ENCODE measurements at places on chromosomes 6 and 20.
A peak's percentile ranks its signal among the peaks of the same experiment; 100 is the strongest.

- DNase-seq, result no peak
These were observed 21.1 kb upstream of the MRGBP start for GRCh38 chr20:62775206-62775605.

DNA sequence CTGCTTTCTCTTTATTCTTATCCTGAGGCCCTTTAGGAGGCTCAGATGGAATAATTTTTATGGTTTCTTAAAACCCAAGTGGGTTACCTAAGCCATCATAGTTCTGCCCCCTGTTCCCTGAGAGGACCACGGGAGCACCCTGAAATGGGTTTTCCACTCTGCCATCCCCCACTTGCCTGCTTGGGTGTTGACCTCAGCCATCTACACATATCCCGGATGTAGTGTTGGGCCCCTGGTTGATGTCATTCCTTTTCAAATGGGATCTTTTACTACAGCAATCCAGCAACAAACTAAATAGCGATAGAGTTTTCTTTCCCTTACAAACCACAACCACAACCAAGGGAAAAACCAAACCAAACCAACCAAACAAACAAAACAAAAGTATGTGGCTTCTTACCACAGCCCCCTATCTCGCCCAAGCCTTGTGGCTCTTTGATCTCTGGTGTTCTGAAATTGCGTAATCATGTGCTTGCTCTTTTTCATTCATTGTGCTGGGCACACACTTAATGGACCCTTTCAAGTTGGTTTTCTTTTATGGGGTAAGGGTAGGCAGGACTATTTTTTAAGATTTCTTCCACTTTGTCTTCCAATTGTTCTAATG, 154.9 kb downstream of the ESR1 start:
- DNase-seq, result no peak

DNA sequence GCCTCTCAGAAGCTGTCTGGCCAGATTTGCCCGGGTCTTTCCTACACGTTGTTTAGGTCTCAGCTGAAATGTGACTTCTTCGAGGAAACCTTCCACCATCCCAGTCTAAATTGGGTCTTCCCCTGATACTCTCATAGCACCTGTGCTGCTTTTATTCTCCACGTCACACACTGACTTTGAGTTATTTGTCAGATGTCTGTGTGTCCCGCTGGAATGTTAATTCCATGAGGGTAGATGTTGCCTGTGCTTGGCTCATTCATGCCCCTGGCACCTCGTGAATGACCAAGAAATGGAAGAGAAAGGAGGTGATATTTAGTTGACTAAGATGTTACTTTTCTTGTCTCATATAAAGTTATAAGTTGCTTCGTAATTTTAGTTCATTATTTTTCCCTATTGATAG, 197.8 kb downstream of the TMEM242 start:
- DNase-seq, result no peak

DNA sequence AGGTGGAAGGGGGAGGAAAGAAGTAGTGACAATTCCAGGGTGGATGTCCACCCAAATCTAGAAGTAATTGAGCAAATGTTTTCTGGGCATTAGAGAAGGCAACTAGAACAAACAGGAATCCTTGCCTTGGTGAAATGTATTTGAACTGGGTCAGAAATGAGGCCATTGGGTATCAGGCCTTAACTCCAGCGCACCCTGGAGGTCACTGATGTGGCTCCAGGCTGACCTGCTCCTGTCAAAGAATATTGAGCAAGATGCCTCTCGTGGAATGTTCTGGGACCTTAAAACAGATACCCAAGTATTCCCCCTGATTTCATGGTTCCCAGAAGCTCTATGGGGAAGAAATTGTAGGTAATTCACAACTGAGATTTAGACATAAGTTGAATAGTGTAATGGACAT, 6.9 kb downstream of the HLA-DPB1 start:
- no peak for DNase-seq

DNA sequence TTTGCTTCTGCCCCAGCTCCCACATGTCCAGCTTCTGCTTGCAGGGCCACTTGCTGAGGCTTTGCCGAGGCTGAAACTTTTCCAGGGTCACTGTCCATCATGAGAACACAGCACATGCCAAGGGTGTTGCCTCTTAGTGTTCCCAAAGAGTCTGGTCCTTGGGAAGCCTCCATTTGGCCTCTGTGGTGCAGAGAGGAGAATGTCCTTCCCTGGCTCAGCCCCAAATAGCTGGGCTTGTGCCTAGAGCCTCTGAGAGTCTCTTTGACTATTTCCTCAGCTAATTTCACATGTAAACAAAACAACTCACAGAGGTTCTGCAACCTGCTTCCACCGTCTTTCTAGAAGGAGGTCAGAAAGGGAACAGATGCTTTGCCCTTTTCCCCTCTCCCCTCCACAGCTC, 40.4 kb upstream of the RAB23 start:
- no peak for DNase-seq

GRCh38 chr20:50658804-50659380, 32.5 kb downstream of the RIPOR3 start:
- no peak for DNase-seq

- no peak for DNase-seq
These were observed 39.9 kb downstream of the PYGB start for GRCh38 chr20:25287631-25288290.

DNA sequence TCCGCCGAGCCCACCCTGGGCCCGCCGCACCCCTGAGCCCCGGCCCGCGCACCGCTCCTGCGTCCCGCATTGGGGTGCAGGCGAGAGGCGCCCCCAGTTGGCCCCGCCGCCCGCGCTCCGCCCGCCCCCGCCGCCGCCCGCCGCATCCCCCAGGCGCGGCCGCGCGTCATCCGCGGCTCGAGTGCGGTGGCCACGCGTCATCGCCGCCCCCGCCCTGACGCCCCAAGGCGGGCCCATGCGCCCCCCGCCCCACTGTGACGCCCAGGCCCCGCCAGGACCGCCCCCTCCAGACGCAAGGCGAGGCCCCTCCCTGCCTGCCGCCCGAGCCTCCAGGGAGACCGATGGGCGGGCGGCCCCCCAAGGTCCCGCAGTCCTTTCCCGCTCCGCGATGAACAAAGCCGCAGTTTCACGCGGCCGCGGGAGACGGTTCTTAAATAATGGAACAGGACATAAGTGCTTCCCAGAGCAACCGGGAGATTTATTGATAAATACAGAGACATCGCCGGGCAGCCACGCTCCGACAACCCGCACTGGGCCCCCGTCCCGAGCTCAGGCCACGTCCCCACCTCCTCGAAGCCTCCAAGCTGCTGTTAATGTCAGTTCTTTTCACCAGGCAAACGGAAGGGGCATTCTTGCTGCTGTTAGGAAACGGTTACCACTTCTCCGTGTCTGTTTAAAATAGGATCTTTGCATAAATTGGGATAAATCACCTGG, at the start of gene ANKRD60:
TSS of gene ANKRD60 (minus strand) at position 170 of the 714 bp plus-strand sequence. CDS start at position 170, 0 bp downstream.
- peak; percentile 40 for DNase-seq

DNA sequence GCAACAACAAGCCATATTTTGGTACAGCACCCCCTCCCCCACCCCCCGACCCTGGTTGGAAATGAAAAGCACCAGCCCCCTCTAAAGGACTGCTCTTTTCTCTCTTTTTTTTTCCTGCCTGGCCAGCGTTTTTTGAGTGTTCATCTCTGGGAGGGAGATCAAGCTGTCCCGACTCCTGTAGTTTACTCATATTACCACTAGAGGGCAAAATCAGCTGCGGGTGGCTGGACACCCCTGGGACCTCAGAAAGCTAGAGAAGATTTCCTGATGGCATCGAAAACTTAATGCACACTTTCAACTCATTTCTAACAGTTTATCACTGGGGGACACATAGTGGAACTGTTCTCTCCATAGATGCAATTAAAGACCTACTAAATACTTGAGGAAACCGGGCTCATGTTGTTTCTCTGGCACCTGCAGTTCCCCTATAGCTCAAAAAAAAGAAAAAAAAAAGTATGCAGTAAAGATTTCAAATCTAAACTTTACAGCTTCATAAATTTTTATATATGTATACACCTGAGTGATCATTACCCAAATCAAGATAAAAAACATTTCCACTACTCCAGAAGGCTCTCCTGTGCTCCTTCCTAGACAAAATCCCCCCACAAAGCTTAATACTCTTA, 24.4 kb downstream of the CNBD2 start:
- no peak for DNase-seq

DNA sequence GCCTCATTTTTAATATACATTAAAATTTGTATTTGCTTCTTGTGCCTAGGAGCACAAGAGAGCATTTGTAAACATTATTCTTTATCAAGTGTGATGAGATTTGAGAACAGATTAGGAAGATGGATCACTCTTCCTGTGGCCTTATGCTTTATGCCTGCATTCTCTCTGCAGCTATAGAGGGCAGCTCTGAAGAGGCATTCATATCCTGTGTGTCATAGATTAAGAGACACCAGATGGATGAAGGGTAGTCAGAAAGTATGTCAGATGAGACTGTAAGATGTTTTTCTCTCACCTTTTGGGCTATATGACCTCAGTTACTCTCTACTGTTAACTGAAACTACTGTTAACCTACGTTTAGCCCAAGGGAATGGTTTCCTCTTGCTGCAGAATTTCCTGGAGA, 61.4 kb downstream of the DNAH8 start:
- no peak for DNase-seq

- DNase-seq, result no peak
These were observed 262.5 kb downstream of the GJA1 start for GRCh38 chr6:121697921-121698320.

DNA sequence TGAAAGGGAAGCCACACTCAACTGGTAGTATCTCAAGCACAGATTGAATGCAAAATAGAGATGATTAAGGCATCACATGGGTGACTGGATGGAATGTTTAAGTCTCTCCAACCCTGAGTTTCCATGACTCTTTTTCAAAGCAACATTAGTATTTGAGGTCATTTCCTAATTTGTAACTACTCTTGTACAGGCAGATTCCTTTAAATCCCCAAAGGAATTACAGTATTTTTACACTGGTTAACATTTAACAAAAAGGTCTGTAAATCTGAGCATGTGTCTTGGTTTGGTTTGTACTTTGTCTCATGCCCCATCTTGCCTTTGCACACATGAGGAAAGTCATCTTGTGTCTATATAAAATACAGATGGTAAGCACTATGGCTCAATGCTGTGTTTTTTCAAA, 15.1 kb downstream of the RMND1 start:
- DNase-seq, result no peak

- no peak for DNase-seq
These were observed 218.5 kb downstream of the LY86 start for GRCh38 chr6:6806844-6807518.

GRCh38 chr6:11007715-11008608, 36.1 kb downstream of the ELOVL2 start:
- no peak for DNase-seq

DNA sequence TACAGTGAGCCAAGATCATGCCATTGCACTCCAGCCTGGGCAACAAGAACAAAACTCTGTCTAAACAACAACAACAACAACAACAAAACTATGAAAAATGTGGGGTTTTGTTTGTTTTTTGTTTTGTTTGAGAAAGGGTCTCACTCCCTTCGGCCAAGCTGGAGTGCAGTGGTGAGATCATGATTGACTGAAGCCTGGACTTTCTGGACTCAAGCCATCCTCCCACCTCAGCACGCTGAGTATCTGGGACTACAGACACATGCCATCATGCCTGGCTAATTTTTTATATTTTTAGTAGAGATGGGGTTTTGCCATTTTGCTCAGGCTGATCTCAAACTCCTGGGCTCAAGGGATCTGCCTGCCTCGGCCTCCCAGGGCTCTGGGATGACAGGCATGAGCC, 2.8 kb upstream of the MYLIP start:
- DNase-seq, result no peak

GRCh38 chr6:117558818-117559217, 43.5 kb downstream of the GOPC start:
- DNase-seq, result no peak

DNA sequence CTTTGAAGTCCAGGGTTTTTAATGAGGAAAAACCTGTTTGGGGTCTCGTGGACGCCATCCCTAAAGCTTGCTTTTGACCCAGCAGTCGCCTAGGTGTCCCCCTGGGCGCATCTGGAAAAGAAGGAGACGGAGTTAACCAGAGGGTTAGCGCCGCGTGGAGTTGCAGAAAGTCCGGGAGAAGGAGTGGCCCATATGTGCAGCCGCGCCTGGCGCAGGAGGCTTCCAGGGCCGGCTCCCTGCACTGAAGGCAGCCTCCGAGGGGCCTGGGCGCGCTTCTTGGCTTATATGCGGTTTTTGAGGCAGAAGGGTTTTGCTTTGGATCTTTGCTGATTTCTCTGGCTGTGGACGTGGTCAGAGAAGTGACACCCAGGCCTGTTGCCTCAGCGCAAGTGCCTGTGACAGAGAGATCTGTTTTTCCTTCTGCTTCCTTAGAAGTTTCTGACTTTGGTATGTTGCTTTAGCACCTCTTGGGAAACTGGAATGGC, 987 bp downstream of the TMEM181 start:
- DNase-seq, result peak; percentile 21

DNA sequence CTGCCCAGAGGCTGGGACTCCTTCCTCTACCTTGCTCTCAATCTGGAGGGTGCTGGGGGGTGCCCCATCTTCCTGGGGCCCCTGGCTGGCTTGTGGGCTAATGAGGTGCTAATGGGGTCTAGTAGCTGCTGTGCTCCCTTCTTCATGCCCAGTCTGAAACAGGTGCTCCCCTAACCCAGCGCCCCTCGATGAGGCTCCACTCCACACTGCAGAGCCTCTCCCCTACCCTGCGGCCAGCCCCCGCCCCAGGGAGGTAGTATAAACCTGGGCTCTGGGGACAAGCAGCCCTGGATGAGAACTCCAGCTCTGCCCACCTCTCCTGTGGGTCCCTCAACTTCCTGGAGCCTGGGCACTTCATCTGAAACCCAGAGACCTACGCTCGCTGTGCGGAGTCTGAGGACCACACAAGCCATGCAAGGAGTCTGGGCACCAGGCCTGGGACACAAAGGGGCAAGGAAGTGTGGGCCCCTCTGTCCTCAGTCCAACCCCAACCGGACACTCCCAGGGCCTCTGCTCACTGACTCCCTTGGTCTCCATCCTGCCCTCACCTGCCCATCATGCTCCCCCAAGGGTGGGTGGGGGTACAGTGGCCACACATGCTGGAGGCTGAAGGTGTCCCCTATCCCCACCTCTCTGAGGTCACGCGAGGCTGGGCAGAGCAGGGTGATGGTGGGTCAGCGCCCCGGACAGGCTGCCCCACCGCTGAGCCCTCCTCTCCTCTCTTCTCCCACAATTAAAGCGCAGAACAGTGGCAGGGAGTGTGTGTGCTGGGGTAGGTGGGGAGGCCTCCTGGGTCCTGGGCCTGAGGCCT, 6.1 kb downstream of the RPL10A start:
- DNase-seq, result no peak

GRCh38 chr6:148867862-148868261, 121.0 kb downstream of the UST start:
- no peak for DNase-seq

DNA sequence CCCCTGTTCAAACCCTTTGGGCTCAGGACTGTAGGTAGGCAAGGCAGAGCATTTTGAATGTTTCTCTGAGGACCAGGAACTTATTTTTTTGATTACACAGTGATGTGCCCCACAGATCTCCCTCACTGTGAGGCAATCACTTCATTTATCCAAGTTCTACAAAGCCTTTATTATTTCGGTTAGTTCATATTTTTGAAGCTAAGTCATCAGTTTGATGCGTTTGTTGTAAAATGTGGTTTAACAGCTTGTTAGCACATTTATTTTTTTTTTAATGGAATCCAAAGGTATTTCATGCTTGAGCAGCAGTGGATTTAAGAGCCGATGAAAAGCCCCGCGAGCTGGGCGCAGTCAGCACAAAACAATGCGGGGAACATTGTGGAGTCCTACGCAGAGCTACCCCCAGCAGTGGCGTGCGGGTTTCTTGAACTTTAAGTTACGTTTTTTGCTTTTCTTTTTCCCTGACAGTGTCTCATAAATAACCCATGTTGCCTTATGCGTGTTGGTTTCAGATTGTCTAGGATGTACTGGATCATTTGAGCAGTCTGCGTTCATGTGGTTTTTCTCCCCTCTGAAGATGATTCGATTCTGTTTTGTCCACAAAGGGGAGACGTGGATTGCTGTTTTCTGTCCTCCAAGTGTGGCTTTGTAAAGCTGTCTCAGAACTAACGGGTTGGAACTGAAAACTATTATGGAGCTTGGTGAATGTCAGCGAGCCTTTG, 233.6 kb upstream of the BMP2 start:
- DNase-seq, result no peak

Measured in activated B cell treated with CpG ODN at 0.5 μM for 24 hours (primary cell).